ENCODE measurements at places on chromosomes 11 and 22. TPM values are rescaled to one million over a fixed set of nuclear protein-coding genes. Genes with fewer than 3 reads are reported as not detected.

PPP1CA gene
- total RNA-seq, result 178 TPM

TBRG1 gene
- 28.8 TPM for total RNA-seq

TENM4 gene
- 4.8 TPM for total RNA-seq

EI24 gene
- total RNA-seq, result 127 TPM

GLYAT gene
- total RNA-seq, result not detected

CRYBB2 gene
- total RNA-seq, result not detected

TRIM68 gene
- total RNA-seq, result 7.0 TPM

BRSK2 gene
- total RNA-seq, result 0.21 TPM

FAM180B gene
- not detected for total RNA-seq

CYTH4 gene
- under 0.01 TPM for total RNA-seq

EMID1 gene
- 0.67 TPM for total RNA-seq

ADAMTS15 gene
- 0.83 TPM for total RNA-seq

NLRP14 gene
- 0.33 TPM for total RNA-seq

TRIM51 gene
- not detected for total RNA-seq

PPP6R3 gene
- 115 TPM for total RNA-seq

TH gene
- 0.61 TPM for total RNA-seq

CDKN1C gene
- total RNA-seq, result 0.38 TPM

PTPRJ gene
- 1.5 TPM for total RNA-seq

BMAL1 gene
- total RNA-seq, result 20.8 TPM

CD3D gene
- total RNA-seq, result not detected

AGBL2 gene
- total RNA-seq, result 2.3 TPM

Measured in mammary epithelial cell (primary cell).